ENCODE measurements at places on chromosomes 1 and 21.

GRCh38 chr1:18795002-18795689 lies 64.3 kb downstream of the TAS1R2 start:
- DNase-seq: no peak

DNA sequence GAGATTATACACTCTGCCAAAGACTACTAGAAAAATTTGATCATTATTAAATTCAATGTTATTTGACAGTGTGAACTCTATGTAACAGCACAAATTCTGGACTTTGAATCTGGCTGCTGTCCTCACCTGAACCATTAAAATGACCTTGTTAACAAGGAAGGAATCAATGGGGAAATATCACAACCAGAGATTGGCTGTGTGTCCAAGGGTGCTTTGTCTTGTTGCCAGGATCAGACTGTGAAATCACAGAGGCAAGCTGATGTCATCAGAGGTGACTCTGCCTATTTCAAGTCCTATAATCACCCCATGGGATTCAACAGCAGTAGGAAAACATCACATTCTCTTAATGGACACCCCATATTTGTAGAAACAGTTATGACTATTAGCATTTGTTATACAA lies 46.8 kb downstream of the ADAMTS5 start:
- no peak for DNase-seq

- no peak for DNase-seq
These were observed 20.7 kb upstream of the LGALS8 start for GRCh38 chr1:236502972-236503639.

GRCh38 chr1:27591622-27592021 lies 12.3 kb downstream of the AHDC1 start:
- no peak for DNase-seq

DNA sequence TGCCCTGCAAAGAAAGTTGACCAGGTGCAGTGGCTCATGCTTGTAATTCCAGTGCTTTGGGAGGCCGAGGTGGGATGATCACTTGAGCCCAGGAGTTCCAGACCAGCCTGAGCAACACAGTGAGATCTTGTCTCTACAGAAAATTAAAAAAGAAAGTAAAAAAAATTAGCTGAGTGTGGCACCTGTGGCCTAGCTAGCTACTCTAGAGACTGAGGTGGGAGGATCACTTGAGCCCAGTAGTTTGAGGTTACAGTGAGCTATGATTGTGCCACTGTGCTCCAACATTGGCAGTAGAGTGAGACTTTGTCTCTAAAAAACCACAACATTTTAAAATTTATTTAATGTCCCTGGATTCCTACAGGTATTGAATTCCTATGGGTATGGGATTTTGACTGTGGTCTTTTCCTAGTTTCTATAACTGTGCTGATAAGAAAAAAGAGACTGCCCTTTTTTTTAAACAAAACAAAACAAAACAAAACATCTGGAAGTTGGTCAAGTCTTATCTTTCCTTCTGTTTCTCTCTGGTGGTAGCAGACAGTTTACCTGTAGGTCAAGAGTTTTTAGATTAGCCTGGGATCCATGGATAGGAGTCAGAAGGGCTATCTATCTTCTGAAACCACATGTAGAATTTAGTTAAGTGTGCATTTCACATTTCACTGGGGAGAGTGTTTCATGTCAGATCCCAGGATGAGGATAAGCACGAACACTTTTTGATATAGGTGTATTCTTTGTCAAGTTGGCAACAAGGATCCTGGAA lies 18.8 kb downstream of the UCK2 start:
- no peak for DNase-seq

Data from activated gamma-delta T cell treated with anti-CD3 and anti-CD28 coated beads, Interleukin-2, amount 50 U/mL, for 16 hours (primary cell).